Karpas-422 (cell line): ENCODE measurements at places on chromosomes 3 and 15.

GRCh38 chr3:179147514-179147872 is 664 bp upstream of the PIK3CA start:
- H3K27me3 ChIP-seq = no peaks in the 10 kb centered on the region; the same call in 1 of the 2 replicates
- peak overlapping the region; percentile 57; the same call in 1 of the 2 replicates for H3K27ac ChIP-seq
- no peak for DNase-seq
- no peaks in the 10 kb centered on the region for H3K36me3 ChIP-seq

DNA sequence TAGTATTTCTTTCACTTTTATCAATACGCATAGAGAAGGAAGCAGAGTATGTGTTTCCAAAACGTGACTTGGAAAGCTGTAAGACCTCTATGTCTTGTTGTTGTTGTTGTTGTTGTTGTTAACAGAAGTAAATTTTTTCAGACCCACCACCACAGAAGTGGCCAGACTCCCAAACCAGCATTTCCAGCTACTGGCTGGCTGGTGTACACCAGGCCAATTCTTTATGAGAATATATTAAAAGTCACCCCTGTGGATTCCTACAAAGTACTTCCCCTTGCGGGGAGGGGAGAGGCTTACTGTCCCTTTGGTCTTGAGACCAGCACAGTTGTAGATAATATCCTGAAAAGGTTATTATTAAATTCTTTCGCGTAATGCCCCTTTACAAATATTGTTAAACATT is 1.6 kb upstream of the FOXP1 start:
- H3K4me3 ChIP-seq = peak overlapping the region; percentile 62
- H3K27me3 ChIP-seq = no peaks in the 10 kb centered on the region
- no peaks in the 10 kb centered on the region for H3K36me3 ChIP-seq

GRCh38 chr3:50450209-50450921 is 53.1 kb downstream of the CACNA2D2 start:
- no peaks in the 10 kb centered on the region for H3K27me3 ChIP-seq
- no peaks in the 10 kb centered on the region for H3K36me3 ChIP-seq
- peaks cover 9% of the 10 kb centered on the region for H3K4me1 ChIP-seq
- DNase-seq = no peak

DNA sequence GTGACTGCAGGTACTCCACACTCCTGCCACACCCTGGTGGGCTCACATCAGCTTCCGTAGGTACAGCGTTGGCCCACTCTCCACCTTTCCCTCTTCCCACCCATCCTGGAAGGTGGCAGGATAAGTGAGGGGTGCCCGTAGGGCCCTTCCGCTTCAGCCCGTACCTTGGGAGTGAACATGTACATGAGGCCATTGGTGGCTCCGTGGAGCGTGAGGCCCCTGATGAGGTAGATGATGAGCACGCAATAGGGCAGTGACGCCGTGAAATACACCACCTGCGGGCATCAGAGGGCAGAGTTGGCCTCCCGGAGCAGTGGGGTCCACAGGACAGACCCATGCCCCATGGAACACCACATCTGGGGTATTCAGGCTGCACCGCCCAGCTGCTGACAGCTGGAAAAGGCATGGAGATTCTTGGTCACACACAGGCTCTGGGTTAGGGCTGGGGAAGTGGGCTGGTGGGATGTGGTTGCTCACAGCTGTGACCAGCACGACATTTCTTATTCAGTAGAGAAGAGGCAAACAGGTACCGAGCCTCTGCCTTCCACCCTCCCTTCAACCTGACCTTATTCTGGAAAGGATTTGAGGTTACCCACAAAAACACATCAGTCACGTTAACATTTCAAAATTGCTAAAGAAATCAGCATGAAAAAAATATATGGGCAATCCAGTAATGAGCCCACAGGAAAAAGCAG is 23.8 kb downstream of the SLC6A20 start:
- no peak for DNase-seq
- no peak overlapping the region for H3K27ac ChIP-seq
- no peaks in the 10 kb centered on the region for H3K36me3 ChIP-seq

DNA sequence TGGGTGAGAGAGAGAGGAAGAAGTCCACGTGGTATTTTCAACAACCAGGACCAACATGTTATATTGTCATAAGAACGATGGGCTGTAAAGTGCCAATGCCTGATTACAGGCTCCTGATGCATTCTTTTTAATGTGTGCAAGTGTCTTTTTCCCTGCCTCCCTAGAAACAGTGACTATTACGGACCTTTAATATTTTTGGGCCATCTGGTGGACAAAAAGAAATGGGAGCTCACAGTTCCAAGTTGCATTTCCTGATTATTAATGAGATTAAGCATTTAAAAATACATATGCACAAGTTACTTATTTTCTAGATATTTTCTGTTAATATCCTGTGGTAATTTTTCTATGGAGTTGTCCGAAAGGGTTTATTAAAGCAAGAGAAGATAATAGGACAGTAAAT is 530.2 kb downstream of the NR2F2 start:
- no peak overlapping the region for H3K4me3 ChIP-seq
- no peak for DNase-seq
- no peaks in the 10 kb centered on the region for H3K27me3 ChIP-seq
- no peak overlapping the region for H3K27ac ChIP-seq
- no peaks in the 10 kb centered on the region for H3K36me3 ChIP-seq
- H3K4me1 ChIP-seq = no peaks in the 10 kb centered on the region

DNA sequence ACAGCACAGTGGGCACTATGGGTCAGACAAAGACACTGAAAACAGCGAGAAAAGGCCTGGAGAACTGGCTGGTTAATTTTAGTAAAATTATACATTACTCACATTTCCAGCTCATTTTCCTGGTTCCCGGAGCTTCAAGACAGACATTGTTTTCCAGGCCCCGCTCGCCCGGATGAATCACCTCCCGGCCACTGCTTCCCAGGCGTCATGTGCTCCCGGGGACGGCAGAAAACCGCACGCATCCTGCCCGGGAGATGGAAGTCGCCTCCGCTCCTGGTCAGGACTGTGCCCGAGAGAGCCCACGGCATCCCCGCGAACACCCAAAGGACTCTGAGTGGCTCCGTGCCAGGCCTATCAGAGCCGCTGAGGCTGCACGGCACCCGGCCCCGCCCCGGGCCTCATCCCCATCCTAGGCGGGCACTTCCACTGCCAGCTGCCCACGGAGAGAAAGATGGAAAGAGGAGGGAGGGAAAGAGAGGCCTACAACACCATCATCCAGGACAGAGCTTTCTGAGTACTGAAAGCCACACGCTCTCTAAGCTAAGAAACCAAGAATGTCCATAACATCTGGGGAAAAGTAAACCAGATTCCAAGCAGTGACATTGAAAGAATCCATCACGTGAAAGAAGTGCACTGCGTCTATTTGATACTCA is 75.1 kb downstream of the VGLL4 start:
- no peak overlapping the region for H3K4me3 ChIP-seq
- no peak for DNase-seq
- no peak overlapping the region for H3K27ac ChIP-seq
- no peaks in the 10 kb centered on the region for H3K27me3 ChIP-seq
- H3K36me3 ChIP-seq = peaks cover 11% of the 10 kb centered on the region
- no peaks in the 10 kb centered on the region for H3K4me1 ChIP-seq

DNA sequence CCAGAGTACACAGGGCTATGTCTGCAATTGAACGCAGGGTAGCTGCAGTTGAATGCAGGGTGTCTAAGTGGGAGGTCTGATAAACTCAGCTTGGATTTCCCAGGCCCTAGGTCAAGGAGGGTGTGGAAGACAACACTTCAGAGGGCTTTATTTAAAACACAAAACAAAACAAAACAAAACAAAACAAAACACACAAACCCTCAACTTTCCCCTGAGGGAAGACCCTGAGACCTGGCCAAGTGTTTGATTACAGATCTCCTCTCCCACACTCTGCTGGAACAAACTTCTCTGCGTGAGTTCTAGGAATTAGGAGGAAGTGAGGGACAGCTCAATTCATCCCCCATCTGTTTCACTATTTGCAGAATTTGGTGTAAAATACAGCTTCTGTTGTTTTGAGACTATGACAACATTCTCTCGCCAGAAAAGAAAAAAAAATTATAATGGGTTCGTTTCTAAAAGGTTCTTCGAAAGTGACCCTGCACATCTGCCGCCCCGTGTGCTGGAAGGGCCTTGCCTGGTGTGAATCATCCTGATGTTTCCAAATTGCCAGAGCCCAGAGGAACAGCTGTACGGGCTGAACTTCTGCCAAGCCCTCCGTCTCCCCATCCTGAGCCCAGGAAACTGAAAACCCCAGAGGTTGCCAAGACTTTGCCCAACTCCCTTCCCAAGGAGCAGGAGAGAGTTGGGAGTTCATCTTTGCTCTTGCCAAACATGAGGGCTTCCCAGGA is 73.3 kb upstream of the RAD18 start:
- H3K4me3 ChIP-seq = no peak overlapping the region
- DNase-seq = no peak
- H3K4me1 ChIP-seq = no peaks in the 10 kb centered on the region
- no peaks in the 10 kb centered on the region for H3K27me3 ChIP-seq
- no peak overlapping the region for H3K27ac ChIP-seq

GRCh38 chr3:127899766-127900165 is 15.3 kb upstream of the KBTBD12 start:
- H3K27ac ChIP-seq = no peak overlapping the region
- no peak overlapping the region for H3K4me3 ChIP-seq
- no peaks in the 10 kb centered on the region for H3K36me3 ChIP-seq
- H3K4me1 ChIP-seq = peaks cover 6% of the 10 kb centered on the region
- H3K27me3 ChIP-seq = 0 out of 2 replicates have a peak, but pooled peaks cover 2% of the 10 kb centered on the region
- DNase-seq = no peak

DNA sequence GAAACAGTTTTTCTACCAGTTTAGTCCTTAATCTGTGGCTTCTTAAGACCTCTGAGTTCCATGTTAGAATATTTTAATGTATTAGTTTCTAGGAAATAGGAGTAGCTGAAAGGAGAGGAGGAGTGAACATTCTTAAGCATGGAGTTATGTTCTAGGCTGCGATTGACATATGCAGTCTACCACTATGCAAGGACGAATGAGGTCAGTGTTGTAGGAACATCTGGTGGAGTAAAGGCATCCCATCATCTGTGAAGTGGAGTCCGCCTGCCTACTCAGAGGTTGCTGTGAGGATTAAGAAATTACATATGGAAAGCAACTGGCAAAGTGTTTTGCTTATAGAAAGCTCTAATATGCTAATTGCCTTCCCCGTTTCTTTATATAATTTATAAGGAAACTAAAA is 45.1 kb downstream of the SNAPC5 start:
- peak overlapping the region; percentile 57 for H3K27ac ChIP-seq
- peaks cover 49% of the 10 kb centered on the region for H3K4me1 ChIP-seq
- H3K27me3 ChIP-seq = no peaks in the 10 kb centered on the region
- peaks cover 11% of the 10 kb centered on the region for H3K36me3 ChIP-seq

DNA sequence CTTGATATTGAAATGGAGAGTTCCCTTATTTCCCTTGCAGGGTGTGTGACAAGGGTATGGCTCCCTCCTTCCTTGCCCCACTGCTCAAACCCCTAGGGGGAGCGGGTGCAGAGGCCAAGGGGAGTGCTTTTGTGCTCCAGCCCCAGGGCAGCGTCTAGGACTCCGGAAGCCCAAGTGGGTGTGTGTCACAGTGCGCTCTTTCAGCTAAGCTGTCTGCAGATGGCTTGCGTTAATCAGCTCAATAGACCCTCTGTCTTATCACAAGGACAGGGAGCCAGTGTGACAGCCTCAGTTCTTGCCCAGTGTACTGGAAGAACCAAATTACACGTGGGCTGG is 523.6 kb upstream of the LMCD1 start:
- no peak overlapping the region for H3K27ac ChIP-seq
- no peaks in the 10 kb centered on the region for H3K27me3 ChIP-seq
- no peak for DNase-seq

DNA sequence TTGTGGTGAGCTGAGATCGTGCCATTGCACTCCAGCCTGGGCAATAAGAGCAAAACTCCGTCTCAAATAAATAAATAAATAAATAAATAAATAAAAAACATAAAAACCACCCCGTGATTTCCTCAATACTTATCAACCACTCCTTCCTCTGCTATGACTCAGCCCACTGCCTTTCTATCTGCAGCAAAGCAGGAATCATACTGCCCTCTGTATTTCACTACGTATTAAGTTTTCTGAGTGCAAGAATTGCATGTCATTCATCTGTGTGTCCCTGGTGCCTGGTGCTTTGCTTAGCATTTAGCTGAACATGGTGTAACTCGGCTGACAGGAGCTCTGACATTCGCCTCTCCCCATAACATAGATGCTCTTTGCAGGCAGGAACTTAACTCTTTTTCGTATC is 7.1 kb downstream of the LSG1 start:
- H3K4me3 ChIP-seq = no peak overlapping the region
- no peaks in the 10 kb centered on the region for H3K27me3 ChIP-seq
- no peaks in the 10 kb centered on the region; the same call in 1 of the 2 replicates for H3K4me1 ChIP-seq
- H3K36me3 ChIP-seq = peaks cover 55% of the 10 kb centered on the region
- H3K27ac ChIP-seq = no peak overlapping the region

DNA sequence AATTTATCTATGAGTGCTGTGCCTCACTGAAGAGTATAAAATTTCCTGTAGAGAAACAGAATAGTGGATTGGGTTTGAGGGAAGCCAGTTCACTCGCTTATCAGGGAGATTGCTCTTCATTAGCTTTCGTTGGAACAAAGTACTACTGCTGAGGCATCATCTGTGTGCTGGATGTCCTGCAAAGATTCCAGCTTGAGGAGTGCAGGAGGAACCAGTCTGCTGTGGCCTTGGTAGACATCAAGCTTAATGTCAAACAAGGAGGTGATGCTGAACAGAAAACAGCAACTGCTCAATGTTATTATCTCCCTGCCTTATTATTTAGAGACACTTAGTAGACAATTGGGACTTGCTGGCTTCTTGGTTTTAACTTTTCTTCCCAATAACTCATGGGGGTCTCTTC is 297.5 kb upstream of the DPH6 start:
- no peak overlapping the region for H3K4me3 ChIP-seq
- no peaks in the 10 kb centered on the region; the same call in 1 of the 2 replicates for H3K27me3 ChIP-seq
- H3K36me3 ChIP-seq = no peaks in the 10 kb centered on the region

- no peak overlapping the region for H3K4me3 ChIP-seq
- H3K27ac ChIP-seq = no peak overlapping the region
- no peaks in the 10 kb centered on the region for H3K36me3 ChIP-seq
Observed at GRCh38 chr15:26572602-26573350, 200.1 kb downstream of the GABRB3 start.

DNA sequence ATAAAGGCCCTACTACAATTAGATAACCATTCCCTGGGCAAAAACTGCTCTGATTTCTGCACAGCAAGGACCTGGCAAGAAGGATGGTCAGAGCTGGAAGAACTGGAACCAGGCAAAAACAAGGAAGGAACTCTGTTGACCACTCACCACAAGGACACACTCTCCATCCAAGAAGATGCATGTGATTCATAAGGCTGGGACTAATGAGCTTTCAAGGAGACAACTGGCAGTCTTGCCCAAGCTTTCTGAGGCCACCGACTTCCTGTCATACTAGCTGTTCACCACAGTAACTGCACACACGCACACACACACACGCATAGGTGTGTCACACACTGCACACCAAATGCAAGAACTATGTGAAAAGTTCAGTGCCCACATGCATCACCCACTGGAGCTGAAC is 256.6 kb downstream of the OCA2 start:
- no peaks in the 10 kb centered on the region; the same call in 1 of the 2 replicates for H3K36me3 ChIP-seq
- no peaks in the 10 kb centered on the region for H3K27me3 ChIP-seq
- H3K4me1 ChIP-seq = no peaks in the 10 kb centered on the region
- no peak overlapping the region for H3K4me3 ChIP-seq
- no peak for DNase-seq

DNA sequence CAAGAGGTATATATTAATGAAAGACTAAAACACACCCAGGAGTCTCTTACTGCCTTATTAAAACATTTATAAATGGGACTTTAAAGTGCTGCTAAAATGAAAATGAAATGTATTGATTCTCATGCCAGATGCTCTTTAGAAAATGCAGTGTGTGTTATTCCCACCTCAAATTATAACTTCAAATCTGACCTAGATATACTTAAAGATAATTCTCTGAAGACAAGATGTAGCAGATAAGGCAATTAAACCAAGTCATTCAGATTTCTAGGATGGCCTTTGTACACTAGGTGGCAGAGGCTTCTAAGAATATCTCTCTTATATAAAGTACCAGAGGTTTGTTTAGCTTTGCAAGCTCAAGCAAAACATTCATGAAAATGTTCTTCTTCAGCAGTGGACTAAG is 26.9 kb upstream of the GOLGA8B start:
- peak; percentile 53 for DNase-seq
- no peaks in the 10 kb centered on the region for H3K36me3 ChIP-seq
- no peak overlapping the region for H3K4me3 ChIP-seq
- H3K27ac ChIP-seq = no peak overlapping the region
- H3K27me3 ChIP-seq = no peaks in the 10 kb centered on the region
